CD8-positive, alpha-beta memory T cell (primary cell): ENCODE measurements at places on chromosomes 3 and 15. TPM values are rescaled to one million over a fixed set of nuclear protein-coding genes. Genes with fewer than 3 reads are reported as not detected.
A peak's percentile ranks its signal among the peaks of the same experiment; 100 is the strongest.

DNA sequence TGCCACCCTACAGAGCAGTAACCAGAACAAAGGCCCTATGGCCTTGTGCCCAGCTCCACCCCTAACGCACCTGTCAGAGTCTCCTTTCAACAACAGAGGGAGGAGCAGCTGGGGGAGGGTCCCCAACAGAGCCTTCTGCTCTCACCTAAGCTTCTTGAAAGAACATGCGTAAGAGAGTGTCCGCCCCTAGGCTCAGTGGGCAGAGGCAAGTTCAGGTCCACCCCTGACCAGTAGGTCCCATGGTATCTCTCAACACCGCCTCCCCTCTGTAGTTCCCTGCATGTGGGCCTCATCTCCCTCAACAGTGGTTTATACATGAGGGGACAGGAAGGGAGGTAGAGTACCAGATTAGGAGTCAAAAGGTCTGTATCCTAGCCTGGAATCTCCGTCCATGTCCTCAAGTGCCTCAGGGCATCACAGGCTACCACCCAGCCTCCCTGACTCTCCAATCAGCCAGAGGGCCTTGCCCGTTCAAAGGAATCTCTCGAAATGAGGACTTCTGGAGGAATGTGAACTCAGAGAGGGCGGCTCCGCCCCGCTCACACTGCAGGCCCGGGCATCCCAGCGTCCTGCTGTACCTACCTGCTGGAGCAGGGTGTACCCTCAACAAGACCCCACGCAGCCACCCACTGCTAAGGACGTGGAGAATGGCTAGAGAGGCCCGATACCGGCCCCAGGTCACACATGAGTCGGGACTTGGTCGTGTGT, 680 bp downstream of the POC1A start:
- no peaks in the 10 kb centered on the region for H3K36me3 ChIP-seq
- H3K4me3 ChIP-seq, result peak overlapping the region; percentile 95
- no peaks in the 10 kb centered on the region for H3K27me3 ChIP-seq
- H3K4me1 ChIP-seq, result peaks cover 10% of the 10 kb centered on the region

GRCh38 chr3:171095063-171095462, 68.5 kb upstream of the SLC2A2 start:
- H3K4me3 ChIP-seq, result no peak overlapping the region
- DNase-seq, result no peak
- no peaks in the 10 kb centered on the region for H3K27me3 ChIP-seq
- no peak overlapping the region for H3K27ac ChIP-seq

PTH1R gene
- total RNA-seq, result not detected

DNA sequence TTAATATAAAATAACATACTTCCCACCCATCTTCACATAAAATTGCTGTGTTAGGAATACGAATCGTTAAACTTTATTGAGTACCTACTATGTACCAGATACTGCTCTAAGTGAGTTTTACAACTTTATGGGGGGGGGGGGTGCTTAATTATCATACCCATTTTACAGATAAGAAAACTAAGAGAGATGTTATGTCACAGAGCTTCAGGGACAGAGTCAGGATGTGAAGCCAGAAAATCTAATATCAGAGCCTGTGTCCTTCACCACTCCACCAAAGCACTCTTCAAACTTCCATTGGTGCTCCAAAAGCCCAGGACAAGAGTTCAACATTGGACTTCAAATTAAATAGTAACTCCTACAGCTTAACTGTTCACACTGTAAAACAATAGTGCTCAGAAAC, 8.6 kb downstream of the LINS1 start:
- no peak overlapping the region for H3K4me3 ChIP-seq
- no peak overlapping the region for H3K27ac ChIP-seq
- DNase-seq, result no peak
- no peaks in the 10 kb centered on the region for H3K36me3 ChIP-seq
- H3K27me3 ChIP-seq, result no peaks in the 10 kb centered on the region

DNA sequence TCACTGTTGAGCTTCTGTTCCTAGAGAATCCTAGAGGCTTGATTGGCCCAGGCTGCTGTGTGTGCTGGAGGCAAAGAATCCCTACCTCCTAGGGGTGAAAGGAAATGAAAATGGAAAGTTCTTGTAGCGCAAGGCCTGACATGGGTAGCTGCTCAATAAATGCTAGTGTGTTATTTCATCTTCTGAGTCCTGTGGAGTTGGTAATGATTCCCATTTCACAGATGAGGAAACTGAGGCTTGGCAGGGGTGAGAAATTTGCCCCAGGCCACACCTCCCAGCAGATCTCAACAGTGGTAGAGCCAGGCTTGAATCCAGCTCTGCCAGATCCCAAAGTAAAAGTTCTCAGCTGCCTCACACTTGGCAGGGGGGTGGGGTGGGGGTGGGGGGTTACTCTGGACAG, 26.1 kb downstream of the HDAC11 start:
- H3K4me1 ChIP-seq, result no peaks in the 10 kb centered on the region
- no peaks in the 10 kb centered on the region for H3K27me3 ChIP-seq
- no peak for DNase-seq
- H3K27ac ChIP-seq, result no peak overlapping the region

GRCh38 chr3:178671791-178672190, 135.6 kb downstream of the KCNMB2 start:
- H3K27me3 ChIP-seq, result no peaks in the 10 kb centered on the region
- H3K27ac ChIP-seq, result no peak overlapping the region
- no peaks in the 10 kb centered on the region for H3K4me1 ChIP-seq
- no peak overlapping the region for H3K4me3 ChIP-seq
- H3K36me3 ChIP-seq, result no peaks in the 10 kb centered on the region

DNA sequence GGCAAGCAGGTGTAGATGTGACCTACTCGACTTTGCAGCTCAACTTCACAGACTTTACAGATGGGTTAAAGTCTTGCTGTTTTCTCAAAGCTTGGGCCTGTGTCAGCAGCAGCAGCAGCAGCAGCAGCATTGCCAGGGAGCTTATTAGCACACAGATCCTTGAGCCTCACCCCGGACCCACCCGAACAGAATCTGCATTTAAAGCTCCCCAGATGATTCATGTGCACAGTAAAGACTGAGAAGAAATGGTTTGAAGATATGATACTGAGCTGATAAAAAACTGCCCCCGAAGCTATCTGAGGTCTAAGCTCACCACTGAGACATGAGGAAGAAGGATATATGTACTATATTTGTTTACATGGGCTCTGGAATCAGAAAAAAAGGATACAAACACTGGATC, 231.7 kb downstream of the ARPP21 start:
- no peaks in the 10 kb centered on the region for H3K36me3 ChIP-seq
- H3K27ac ChIP-seq, result no peak overlapping the region
- no peak overlapping the region for H3K4me3 ChIP-seq
- no peak for DNase-seq
- no peaks in the 10 kb centered on the region for H3K4me1 ChIP-seq

DNA sequence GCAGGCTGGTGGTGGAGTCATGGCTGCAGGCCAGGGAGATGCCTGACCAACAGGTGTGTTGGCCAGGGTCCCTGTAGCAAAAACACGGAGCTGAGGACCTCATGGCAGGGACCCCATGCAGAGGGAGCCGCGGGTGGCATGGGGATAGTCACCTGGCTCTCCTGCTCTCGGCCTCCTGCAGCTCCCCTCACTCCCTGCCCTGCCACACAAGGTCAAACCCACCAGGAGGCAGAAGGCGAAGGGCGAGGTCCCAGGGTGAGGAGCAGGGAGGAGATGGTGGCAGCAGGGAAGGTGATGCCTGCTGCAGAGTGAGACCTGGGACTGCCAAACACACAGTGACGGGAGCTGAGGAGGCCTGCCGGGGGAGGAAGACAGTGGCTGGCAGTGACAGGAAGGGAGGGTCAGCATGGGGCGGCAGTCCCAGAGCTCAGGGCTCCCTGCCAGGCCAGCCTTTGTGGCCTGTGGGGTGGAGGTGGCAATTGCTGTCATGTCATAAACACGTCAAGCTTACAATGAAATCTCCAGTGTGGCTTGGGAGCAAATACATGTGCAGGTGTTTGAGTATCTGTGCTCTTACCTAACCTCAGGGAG, 144.3 kb downstream of the TJP1 start:
- no peak overlapping the region for H3K4me3 ChIP-seq
- no peaks in the 10 kb centered on the region for H3K27me3 ChIP-seq
- H3K4me1 ChIP-seq, result no peaks in the 10 kb centered on the region
- DNase-seq, result no peak
- H3K27ac ChIP-seq, result no peak overlapping the region

GOLGA8F gene
- total RNA-seq, result not detected

IL20RB gene
- total RNA-seq, result 0.71 TPM

- no peak for DNase-seq
- H3K4me1 ChIP-seq, result no peaks in the 10 kb centered on the region
- H3K4me3 ChIP-seq, result no peak overlapping the region
- H3K27me3 ChIP-seq, result no peaks in the 10 kb centered on the region
These were observed 208.4 kb upstream of the KBTBD8 start for GRCh38 chr3:66789580-66790237.

- no peak for DNase-seq
- H3K4me1 ChIP-seq, result peaks cover 48% of the 10 kb centered on the region
- no peaks in the 10 kb centered on the region for H3K27me3 ChIP-seq
- no peaks in the 10 kb centered on the region for H3K36me3 ChIP-seq
- H3K4me3 ChIP-seq, result no peak overlapping the region
- H3K27ac ChIP-seq, result no peak overlapping the region
These were observed 75.5 kb downstream of the RBPMS2 start for GRCh38 chr15:64699751-64700388.

DNA sequence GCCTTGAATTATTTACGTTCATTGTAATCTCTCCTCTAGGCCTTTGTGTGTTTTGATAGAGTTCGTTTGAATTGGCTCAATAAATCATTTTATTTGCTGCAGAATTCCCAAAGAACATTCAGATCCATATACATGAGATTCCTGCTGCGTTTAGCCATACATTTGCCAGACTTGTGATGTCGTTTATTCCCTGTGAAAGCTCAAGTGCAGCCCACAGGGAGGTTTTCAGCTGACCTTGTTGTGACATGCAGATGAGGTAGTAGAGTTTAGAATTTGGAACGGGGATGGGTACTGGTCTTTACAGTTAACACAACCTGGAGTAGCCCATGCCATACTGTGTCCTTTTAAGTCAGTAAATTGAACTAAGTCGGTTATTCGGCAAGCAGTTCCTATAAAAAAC, at the start of gene C3orf20:
C3orf20 (plus strand) TSS at position 301 of the 400 bp plus-strand sequence. CDS start 7,573 bp downstream, outside the sequence.
- peaks cover 19% of the 10 kb centered on the region for H3K36me3 ChIP-seq
- no peaks in the 10 kb centered on the region for H3K27me3 ChIP-seq
- no peaks in the 10 kb centered on the region for H3K4me1 ChIP-seq
- H3K27ac ChIP-seq, result no peak within 1 kb of the TSS

- DNase-seq, result no peak
- H3K27me3 ChIP-seq, result no peaks in the 10 kb centered on the region
- peaks cover 59% of the 10 kb centered on the region for H3K4me1 ChIP-seq
- no peak overlapping the region for H3K4me3 ChIP-seq
- H3K36me3 ChIP-seq, result no peaks in the 10 kb centered on the region
- H3K27ac ChIP-seq, result no peak overlapping the region
These were observed 12.3 kb downstream of the RHOA start for GRCh38 chr3:49399461-49399860.

ZNF502 gene
- total RNA-seq, result 1.6 TPM

CHAC1 gene
- total RNA-seq, result 16.7 TPM

GRCh38 chr3:22886439-22887068, 316.6 kb upstream of the UBE2E2 start:
- no peaks in the 10 kb centered on the region for H3K36me3 ChIP-seq
- no peak overlapping the region for H3K27ac ChIP-seq
- H3K4me1 ChIP-seq, result no peaks in the 10 kb centered on the region
- DNase-seq, result no peak
- no peaks in the 10 kb centered on the region for H3K27me3 ChIP-seq

NEK10 gene
- total RNA-seq, result 0.24 TPM

DNA sequence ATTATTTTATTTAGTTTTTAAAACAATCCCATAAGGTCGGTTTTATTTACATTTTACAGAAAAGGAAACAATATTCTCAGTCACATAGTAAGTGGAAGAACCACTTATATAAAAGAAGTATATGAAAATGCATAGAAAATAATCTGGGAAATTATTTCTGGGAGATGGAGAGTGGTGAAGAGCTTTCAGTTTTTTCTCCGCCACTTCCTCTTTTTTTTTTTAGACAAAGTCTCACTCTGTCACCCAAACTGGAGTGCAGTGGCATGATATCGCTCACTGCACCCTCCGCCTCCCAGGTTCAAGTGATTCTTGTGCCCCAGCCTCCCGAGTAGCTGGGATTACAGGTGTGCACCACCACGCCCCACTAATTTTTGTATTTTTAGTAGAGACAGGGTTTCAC, 21.2 kb downstream of the RAD51 start:
- H3K27me3 ChIP-seq, result no peaks in the 10 kb centered on the region
- H3K4me1 ChIP-seq, result no peaks in the 10 kb centered on the region
- H3K36me3 ChIP-seq, result no peaks in the 10 kb centered on the region
- H3K4me3 ChIP-seq, result no peak overlapping the region
- DNase-seq, result no peak
- no peak overlapping the region for H3K27ac ChIP-seq

TUSC7 gene
- total RNA-seq, result not detected

AGTR1 gene
- total RNA-seq, result not detected

- H3K4me3 ChIP-seq, result no peak overlapping the region
- no peaks in the 10 kb centered on the region for H3K36me3 ChIP-seq
- no peak overlapping the region for H3K27ac ChIP-seq
- no peak for DNase-seq
- H3K27me3 ChIP-seq, result no peaks in the 10 kb centered on the region
These were observed 66.7 kb downstream of the PLD1 start for GRCh38 chr3:171743327-171744157.

MYO5C gene
- 0.33 TPM for total RNA-seq

EAF2 gene
- total RNA-seq, result 7.8 TPM

- H3K27me3 ChIP-seq, result no peaks in the 10 kb centered on the region
- no peaks in the 10 kb centered on the region for H3K36me3 ChIP-seq
- peak; percentile 55 for DNase-seq
- H3K27ac ChIP-seq, result peak overlapping the region; percentile 25
- H3K4me3 ChIP-seq, result peak overlapping the region; percentile 23
These were observed 33.9 kb downstream of the MYO5C start for GRCh38 chr15:52261498-52262242.

GRCh38 chr3:151120409-151120808, 34.9 kb downstream of the MED12L start:
- no peak overlapping the region for H3K4me3 ChIP-seq
- H3K27ac ChIP-seq, result no peak overlapping the region
- H3K36me3 ChIP-seq, result no peaks in the 10 kb centered on the region
- no peaks in the 10 kb centered on the region for H3K4me1 ChIP-seq
- no peaks in the 10 kb centered on the region for H3K27me3 ChIP-seq

SEMA6D gene
- total RNA-seq, result not detected

DNA sequence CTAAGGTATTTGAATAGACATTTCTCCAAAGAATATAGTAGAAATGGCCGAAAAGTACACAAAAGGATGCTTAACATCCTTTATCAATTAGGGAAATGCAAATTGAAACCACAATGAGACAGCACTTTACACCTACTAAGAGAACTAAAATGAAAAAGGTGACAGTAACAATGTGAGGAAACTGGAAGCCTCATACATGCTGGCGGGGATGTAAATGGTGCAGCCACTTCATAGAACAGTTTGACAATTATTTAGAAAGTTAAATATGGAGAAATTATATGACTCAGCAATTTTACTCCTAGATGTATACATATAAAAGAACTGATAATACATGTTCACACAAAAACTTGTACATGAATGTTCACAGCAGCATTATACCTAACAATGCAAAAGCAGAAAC, 13.4 kb downstream of the SPICE1 start:
- H3K36me3 ChIP-seq, result no peaks in the 10 kb centered on the region
- H3K4me1 ChIP-seq, result no peaks in the 10 kb centered on the region
- H3K27ac ChIP-seq, result no peak overlapping the region
